ENCODE measurements at places on chromosomes 3 and 15.

DNA sequence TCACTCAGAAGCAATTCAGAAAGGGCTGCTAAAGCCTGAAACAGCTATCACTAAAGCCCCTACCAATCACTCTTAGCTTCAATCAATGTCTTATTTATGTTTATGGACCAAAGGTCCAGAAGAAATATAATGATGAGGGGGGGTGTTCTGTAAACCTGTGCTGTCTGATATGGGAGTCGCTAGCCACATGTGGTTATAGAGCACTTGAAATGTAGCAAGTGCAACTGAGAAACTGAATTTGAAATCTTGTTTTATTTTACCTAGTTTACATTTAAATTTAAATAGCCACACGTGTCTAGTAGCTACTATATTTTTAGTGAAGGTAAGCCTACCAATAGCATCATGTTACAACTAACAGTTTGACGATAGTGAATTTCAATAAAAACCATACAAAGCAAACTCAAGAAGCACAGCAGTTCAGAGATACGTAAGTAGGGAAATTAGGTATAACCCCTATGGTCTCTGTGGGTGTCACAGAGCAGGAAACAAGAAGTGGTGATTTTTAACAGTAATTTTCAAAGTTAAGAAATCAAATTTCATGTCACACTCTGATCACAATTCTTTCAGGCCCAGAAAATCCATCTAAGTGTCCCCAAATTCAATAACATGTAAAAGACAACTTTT, 3.6 kb downstream of the POU1F1 start:
- DNase-seq = no peak

DNA sequence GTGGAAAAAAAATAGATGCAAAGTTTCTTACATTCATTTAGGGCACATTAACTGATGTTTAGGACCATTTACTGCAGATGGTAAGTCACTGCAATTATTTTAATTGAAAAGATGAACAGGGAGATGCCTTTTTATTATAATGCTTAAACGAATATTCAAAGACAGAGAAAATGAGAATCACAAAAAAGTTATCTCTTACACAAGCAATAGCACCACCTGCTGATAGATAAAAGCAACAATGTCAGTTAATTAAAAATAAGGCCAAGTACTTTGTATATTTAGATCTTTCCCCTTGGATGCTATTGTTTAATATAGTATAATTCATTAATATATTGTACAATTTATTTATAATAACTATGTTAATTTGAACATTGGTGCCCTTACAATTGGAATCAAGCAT, 55.9 kb downstream of the IFT80 start:
- no peak for DNase-seq

DNA sequence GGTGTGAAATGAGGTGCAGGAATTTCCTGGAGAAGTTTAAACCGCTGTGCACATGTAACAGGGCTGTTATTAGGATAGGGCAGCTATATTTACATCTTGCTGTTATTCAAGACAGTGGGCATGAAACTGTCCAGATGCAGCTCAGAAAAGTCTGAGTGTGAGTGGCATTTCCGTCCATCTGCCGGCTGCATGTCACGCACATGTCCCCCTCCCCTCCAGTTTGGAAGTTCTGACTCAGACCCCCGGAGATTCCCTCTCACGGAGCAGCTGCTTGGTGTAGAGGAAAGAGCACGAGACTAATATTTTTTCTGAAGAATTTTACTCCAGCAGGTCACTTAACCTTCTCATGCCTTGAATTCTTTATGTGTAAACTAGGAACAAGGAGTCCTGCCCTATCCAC, 69.8 kb downstream of the FEM1B start:
- no peak for DNase-seq

GRCh38 chr15:85031086-85031943, 49.7 kb downstream of the PDE8A start:
- no peak for DNase-seq

DNA sequence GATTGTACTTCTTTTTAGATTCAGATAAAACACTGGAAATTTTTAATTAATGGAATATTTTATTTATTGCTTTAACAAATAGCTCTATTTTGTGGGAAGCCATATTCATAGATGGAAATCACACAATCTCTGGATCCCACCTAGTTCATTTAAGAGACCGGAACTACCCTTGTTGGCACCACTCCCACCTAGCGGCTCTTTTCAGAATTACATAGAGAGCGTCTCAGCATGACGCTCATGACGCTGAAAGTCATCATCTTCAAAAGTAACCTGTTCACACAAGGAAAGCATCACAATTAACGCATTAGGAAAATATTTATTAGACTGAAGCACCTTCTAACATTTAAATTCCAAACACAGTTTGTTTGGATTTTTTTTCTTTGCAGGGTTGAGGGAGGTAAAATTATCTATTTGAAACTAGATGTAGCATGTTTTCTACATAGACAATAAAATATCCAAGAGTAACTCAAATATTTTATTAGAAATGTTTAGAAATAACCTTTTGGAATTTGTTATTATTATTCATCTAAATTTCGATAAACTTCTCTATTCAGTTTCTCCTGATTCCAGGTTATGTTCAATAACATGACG, 214.9 kb upstream of the ARRDC4 start:
- no peak for DNase-seq

DNA sequence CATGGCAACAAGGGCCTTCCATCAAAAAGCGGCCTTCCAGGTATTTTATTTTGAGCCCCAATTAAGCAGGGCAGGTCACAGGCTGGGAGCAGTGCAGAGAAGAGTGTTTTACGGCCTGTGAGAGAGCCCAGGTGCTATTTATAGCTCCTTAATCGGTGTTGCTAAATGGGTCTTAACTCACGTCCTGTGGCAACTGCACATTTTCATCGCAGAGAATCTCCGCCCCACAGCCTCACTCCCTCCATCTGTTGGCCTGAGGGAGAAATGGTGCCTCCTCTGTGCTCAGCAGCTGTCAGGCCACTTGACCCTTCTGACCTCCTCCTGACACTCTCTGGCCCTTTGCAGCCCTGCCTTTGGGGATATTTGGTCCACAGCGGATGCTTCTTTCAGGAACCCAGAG, 58.6 kb downstream of the SPSB4 start:
- no peak for DNase-seq

DNA sequence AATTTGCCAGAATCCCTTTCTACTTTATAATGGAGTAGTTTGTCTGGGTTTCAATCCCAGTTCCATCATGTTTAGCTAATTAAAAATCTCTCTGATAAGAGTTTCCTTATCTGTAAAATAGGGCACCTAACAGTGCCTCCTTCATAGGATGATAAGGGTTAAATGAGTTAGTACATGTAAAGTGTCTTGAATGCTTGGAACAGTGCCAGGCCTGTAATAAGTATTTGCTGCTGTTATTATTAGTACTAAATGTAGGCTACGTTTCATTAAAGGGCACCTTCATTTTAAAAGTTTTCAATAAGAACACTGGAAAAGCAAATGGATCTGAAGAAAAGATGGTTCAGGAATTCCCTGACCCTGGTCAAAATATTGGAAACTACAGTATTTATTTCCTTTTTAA, 11.8 kb upstream of the SLC2A2 start:
- no peak for DNase-seq
